ENCODE measurements at places on chromosomes 1 and 21. TPM values are rescaled to one million over a fixed set of nuclear protein-coding genes. Genes with fewer than 3 reads are reported as not detected.

HYI gene
- total RNA-seq: 108 TPM

MROH7 gene
- total RNA-seq: 0.13 TPM

FCAMR gene
- total RNA-seq: not detected

ZYG11A gene
- 0.25 TPM for total RNA-seq

NGF gene
- total RNA-seq: 0.25 TPM

CLEC20A gene
- total RNA-seq: 0.33 TPM

ST6GALNAC5 gene
- 5.6 TPM for total RNA-seq

CFAP74 gene
- under 0.01 TPM for total RNA-seq

ERMAP gene
- 8.1 TPM for total RNA-seq

UBE2U gene
- not detected for total RNA-seq

AGRN gene
- 723 TPM for total RNA-seq

LCK gene
- 0.25 TPM for total RNA-seq
